ENCODE measurements at places on chromosomes 16 and 17.

- DNase-seq = no peak
Measured at GRCh38 chr16:34743115-34743514, 1283.7 kb downstream of the TP53TG3F start.

GRCh38 chr16:83722456-83723183, 85.2 kb upstream of the HSBP1 start:
- DNase-seq = no peak

DNA sequence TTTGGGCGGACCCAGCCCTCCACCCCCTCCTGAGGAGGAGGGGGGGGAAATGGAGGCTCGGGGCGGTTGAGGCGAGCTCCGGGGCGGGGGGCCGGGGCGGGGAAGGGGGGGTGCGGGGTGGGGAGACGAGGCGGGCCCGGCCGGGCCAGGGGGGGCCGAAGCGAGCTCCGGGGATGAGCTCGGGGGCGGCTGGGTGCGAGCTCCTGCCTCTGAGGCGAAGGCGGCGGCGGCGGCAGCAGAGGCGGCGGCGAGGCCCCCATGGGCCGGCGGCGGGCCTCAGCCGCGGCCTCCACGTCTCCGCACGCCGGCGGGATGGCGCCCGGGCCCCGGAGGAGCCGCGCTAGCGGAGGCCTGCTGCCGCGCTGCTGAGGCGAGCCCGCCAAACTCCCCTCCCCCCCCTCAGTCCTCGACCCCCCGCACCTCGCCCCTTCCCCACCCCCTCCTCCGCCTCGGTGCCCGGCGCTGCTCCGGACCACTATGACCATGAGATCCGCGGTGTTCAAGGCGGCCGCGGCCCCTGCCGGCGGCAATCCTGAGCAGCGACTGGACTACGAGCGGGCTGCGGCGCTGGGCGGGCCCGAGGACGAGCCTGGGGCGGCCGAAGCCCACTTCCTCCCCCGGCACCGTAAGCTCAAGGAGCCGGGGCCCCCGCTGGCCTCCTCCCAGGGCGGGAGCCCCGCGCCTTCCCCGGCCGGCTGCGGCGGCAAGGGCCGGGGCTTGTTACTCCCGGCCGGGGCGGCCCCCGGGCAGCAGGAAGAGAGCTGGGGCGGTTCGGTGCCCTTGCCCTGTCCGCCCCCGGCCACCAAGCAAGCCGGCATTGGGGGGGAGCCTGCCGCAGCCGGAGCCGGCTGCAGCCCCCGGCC, 596 bp downstream of the MSL1 start:
- peak; percentile 20 for DNase-seq

GRCh38 chr16:69402439-69402838, 16.6 kb upstream of the TERF2 start:
- no peak for DNase-seq

DNA sequence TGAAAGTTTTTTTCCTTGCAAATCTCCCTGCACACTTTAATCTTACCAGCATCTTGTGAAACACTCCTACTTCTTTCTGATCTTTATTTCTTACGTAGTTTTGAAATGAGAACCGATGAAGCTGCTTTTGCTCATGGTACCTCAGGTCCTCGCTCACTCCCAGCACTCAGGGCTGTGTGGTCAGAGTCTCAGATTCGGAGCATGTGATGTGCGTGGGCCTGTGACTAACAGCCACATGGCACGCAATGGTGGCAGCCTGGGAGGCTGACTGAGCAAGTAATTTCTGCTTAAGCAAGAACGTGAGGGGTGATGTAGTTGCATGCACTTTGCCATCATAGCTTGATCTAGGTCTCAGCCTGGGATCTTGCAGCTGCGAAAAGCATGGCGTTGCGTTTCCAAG, 624.3 kb downstream of the MAF start:
- no peak for DNase-seq

- no peak for DNase-seq
Measured at GRCh38 chr17:61519139-61519538, 66.9 kb downstream of the TBX4 start.

DNA sequence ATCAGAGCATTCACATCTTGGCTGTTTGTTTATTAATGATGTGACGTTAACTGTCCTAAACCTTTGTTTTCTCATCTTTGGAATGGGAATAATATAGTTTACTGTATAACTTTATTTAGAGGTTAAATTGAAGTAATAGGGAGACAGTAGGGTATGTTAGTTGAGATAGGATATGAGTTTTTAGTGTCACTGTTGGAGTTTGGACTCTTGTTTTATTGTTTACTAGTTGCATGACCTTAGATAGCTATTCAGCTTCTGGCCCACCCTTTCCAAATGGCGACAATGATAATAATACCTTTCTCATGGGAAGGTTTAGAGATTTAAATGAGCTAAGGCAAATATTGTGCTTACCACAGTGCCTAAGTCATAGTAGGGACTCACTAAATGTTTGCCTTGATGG, 28.2 kb upstream of the CDC6 start:
- no peak for DNase-seq

GRCh38 chr16:24139282-24139681, 116.9 kb upstream of the CACNG3 start:
- DNase-seq = no peak

GRCh38 chr16:4945560-4946502, 8.9 kb upstream of the PPL start:
- no peak for DNase-seq

DNA sequence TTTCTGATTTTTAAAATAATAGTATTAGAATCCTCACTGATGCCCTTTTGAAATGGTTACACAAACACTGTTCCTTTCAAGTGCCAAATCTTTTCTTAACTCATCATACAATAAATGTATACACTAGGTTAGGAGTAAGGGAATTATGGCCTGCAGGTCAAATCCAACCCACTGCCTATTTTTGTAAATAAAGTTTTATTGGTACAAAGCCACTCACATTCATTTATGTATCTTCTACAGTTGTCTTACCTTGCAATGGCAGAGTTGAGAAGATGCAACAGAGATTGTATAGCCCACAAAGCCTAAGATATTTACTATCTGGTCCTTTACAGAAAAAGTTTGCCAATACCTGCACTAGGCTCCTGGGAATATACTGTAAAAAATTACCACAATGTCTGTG, 47.8 kb downstream of the IKZF3 start:
- no peak for DNase-seq

- no peak for DNase-seq
Measured at GRCh38 chr17:72447251-72447640, 326.4 kb downstream of the SOX9 start.

GRCh38 chr16:53714205-53715022, 10.5 kb downstream of the FTO start:
- DNase-seq = peak; percentile 86

GRCh38 chr17:50149091-50149416, 1.4 kb downstream of the PPP1R9B start:
- no peak for DNase-seq

DNA sequence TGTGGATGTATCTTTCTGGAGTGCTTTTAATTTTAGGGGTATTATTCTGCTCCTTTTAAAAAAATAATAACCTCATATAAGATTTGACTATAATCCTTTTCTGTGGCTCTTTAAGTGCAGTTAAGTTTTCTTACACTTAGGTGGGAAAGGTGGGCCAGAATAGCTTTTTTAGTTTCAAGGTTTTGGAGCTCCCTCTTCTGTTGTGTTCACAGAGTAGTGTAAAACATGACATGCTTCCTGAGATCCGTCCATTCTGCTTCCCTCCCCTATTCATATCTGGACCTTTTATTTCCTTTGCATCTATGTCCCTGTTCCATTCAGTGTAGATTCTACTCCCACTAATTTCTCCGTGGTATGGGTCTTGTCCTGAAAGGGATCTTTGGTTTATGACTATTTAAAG, 12.8 kb downstream of the LRRC36 start:
- no peak for DNase-seq

All from COR-L47 (cell line).